ENCODE measurements at places on chromosomes 5 and 9.
A peak's percentile ranks its signal among the peaks of the same experiment; 100 is the strongest.

GRCh38 chr5:911601-912000 is 18.9 kb downstream of the TRIP13 start:
- DNase-seq: no peak

GRCh38 chr5:95846554-95847260 is 24.2 kb upstream of the GLRX start:
- peak; percentile 78 for DNase-seq

DNA sequence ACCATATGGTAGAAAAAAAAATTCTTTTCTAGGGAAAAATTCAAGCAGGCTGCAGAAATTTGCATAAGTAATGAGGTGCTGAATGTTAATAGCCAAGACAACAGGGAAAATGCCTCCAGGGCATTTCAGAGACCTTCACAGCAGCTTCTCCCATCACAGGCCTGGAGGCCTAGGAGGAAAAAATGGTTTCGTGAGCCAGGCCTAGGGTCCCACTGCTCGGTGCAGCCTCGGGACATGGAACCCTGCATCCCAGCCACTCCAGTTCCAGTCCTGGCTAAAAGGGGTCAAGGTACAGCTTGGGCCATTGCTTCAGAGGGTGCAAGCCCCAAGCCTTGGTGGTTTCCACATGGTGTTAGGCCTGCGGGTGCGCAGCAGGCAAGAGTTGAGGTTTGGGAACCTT is 436.0 kb upstream of the SMC2 start:
- no peak for DNase-seq

DNA sequence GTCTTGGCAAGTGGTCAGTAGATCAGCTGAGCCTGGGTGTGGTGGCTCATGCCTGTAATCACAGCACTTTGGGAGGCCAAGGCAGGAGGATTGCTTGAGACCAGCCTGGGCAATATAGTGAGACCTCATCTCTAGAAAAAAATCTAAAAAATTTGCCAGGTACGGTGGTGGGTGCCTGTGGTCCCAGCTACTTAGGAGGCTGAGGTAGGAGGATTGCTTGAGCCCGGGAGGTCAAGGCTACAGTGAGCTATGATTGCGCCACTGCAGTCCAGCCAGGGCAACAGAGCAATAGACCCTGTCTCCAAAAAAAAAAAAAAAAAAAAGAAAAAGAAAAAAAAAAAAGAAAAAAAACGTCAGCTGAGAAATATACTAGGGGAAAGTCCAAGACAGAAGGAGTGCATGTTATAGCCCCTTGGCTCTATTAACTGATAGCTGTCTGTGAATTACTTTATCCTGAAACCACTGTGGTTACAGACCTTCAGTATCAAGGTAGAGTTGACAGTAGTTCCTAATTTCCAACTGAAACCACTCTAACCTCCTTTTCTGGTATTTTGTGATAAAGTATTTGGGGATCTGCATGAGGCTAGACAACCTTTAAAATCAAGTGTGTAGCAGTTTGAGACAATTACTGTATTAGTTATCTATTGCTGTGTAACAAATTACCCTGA is 2.3 kb upstream of the INIP start:
- no peak for DNase-seq

DNA sequence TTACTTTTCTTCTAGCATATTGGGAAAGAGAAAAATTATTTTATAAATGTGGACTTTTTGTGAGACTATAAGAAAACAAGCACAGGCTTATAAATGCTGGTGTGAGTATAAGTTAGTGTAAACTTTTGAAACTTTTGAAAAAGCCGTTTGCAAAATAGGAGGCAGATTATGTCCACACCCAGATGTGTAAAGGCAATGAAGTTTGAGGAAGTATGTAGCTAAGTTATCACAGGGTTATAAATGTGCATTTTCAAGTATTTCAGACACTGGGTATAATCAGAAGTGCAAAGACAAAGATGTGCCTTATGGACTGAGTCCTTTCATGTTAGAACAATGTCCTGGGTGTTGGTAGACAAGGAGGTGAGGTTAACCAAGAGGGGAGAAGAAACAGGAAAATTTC is 85.5 kb downstream of the ANXA1 start:
- no peak for DNase-seq

GRCh38 chr9:87725900-87726709 is at the start of gene CTSL:
CTSL (plus strand) TSS chr9:87726119; CDS start chr9:87727604, 1,485 bp downstream.
- peak; percentile 24 for DNase-seq

GRCh38 chr5:166772770-166773169 is 1518.7 kb upstream of the WWC1 start:
- no peak for DNase-seq

GRCh38 chr5:137481596-137481995 is 17.5 kb downstream of the SPOCK1 start:
- no peak for DNase-seq

DNA sequence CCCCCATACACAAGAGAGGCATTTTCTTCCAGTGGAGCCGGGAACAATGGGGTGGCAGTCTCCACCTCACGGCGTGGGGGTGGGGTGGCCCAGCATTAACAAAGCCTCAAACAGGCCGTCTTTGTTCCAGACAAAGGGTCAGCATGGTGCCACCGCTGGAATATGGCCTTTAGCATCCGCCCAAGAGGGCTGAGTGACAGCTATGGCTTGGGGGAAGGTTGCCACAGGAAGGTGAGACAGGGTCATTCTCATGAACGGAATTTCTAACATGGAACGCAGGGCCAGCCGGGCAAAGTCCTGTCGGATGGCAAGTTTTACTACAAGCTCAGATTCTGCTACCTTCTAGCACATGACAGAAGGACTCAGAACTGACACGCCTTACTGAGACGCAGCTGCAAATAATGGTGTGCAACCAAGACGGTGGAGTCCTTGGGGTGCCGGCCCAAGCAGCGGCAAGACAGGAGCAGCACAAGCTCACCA is 64.0 kb downstream of the OTULIN start:
- no peak for DNase-seq

DNA sequence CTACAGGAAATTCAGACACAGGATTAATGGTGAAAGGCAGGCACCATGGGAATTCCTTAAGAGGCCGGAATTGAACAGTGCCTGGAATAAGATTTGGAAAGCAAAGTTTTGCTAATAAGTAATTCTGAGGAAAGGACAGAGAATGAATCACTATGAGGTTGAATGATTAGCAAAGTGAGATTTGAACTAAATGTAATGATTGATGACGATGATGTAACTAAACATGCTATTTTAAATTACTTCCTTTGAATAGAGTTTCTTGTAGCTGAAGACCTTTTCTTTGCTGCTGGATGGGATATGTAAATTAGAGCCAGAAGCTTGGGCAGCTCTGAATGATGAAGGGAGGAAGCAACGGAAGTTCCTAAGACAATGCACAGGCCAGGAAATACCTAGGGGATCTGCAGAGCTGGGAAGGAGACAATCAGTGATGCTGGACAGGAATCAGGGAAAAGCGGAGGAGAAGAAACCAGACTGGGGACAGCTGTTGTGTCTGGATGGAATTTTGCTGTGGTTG is 482.0 kb downstream of the PSAT1 start:
- DNase-seq: no peak

Data from HFF-Myc (cell line).